ENCODE measurements at places on chromosomes 12 and 14.

DNA sequence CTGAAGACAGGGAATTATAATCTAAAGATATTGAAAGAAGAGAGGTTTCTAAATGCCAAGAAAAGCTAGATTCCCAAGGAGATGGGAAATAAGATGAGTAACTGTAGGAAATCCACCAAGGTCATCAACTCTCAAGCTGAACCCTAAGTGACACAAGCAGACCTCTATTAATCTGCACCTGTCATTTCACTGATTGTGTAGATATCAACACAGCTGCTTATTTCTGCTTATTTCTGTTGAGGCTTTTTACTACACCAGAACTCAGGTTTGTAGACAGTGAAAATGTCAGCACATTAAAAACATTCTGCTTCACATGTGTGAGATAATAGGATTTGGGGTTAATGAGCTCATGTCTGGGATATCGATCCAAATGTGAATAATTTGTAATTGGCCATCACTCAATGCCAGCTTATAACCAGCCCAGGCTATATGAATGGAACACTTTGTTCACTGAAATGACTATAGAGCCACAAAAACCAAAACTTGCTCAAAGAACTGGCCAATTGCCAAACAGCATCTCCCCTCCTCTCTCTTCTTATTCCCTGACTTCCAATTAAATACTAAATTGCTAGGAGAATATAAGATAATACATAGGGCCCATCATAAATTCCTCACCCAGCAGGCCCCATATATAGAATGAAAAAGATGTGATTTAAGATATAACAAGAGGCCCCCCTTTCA is 188.7 kb upstream of the ARID2 start:
- DNase-seq: no peak

DNA sequence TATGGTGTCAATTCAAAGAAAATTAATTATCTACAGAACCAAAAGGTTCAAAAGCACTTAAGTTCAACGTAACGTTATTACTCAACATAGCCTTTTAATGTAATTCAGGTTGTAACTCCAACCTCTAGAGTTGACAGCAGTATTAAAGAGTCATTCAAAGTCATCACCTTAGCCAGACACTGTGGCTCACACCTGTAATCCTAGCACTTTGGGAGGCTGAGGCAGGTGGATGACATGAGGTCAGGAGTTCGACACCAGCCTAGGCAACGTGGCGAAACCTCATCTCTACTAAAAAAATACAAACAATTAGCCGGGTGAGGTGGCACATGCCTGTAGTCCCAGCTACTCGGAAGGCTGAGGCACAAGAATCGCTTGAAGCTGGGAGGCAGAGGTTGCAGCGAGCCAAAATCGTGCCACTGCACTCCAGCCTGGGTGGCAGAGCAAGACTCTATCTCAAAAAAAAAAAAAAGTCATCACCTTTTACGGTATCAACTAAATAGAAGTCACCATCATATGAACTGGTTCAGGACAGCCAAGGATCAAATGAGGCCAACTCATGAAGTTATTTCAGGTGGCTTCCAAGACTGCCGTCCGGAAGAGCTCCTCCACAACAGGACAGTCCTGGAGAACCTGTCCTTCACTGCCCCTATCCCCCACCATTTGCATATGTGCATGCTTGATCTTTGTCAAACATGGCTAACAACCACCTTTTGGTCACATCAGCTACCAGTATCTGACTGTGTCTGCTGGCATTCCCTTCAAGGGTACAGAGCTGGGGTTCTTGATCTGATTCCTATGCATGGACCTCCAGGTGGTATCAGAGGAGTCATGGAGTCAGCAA is 4.2 kb downstream of the PPTC7 start:
- DNase-seq: no peak

- DNase-seq: no peak
Observed at GRCh38 chr14:92961567-92961855, 38.6 kb downstream of the CHGA start.

- DNase-seq: no peak
Observed at GRCh38 chr14:96501217-96501739, 904 bp upstream of the PAPOLA start.

DNA sequence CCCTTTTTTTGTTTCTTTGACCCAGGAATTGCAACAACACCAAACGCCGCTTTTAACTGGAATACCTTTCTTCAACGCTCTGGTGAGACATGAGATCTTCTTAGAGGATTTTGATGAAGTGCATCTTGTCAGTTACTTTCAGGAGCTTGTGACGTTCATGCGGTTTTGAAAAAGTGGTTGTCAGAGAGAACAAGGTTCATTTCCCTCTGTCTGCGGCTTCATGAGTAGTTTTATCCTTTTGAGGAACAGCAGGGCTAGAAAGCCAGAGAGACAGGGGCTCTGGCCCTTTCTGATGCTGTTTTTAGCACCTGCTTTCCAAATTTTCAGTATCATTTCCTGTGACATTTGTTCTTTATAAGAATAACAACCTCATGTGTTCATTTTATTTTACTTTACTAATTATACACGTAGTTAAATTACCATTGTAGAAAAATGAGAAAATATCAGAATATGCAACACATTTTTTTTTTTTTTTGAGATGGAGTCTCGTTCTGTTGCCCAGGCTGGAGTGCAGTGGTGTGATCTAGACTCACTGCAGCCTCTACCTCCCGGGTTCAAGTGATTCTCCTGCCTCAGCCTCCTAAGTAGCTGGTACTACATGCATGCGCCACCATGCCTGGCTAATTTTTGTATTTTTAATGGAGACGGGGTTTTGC is 61.8 kb downstream of the GLT1D1 start:
- DNase-seq: no peak

- no peak for DNase-seq
Observed at GRCh38 chr14:52902971-52903619, 47.8 kb downstream of the FERMT2 start.

DNA sequence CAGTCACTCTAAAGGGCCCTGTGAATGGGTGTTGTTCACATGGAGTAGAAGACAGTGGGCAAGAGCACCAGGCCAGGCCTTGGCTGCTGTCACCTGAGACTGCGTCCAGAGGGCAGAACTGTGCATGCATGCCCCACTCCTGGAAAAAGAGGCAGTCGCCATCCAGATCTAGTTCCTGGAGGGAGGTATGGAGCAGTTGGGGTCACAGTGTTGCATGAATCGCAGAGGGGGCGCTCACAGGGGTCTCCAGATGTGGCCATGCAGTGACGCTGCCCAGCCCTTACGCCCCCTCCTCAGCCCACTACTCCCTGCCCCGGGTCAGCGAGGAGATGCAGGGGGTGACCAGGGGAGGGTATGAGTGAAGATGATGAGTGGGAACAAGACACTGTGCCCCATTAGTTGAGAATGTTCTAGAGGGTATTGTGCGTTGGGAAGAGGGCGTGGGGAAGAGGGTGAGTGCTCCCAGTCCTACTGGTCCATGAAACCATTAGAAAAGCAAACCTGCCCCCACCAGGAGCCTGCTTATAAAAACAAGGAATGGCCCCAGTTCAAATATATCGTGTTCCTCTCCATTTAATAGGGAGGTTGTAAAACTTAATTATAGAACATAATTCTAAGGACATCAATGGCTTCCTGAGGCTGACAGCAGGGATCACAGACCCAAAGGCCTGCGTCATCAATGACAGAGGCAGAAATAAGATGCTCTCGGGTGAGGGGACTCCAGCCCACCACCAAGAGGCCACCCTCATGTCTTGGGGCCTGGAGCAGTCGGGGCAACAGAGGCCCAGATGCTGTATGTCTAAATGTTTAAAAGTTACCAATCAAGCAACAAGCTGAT is 32.2 kb upstream of the BCL7A start:
- no peak for DNase-seq

DNA sequence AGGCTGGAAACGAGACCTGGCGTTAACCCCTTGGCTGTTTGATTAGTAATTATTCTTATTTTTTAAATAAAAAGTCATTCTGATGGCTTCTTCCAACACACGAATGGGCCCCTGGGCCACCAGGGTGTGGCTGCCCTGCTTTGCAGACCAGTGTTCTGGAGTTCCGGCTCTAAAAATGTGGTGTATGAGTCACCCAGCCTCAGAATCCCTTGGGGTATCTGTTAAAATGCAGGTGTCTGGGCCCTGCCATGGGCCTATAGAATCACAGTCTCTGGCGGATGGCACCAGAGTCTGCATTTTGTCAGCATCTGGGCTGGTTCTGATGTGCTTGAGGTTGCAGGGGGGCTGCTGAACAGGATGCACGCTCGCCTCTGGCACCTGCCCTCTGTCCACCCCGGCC is 2.5 kb upstream of the PSMC1 start:
- no peak for DNase-seq

GRCh38 chr14:72844524-72844923 is 49.4 kb downstream of the DPF3 start:
- no peak for DNase-seq

DNA sequence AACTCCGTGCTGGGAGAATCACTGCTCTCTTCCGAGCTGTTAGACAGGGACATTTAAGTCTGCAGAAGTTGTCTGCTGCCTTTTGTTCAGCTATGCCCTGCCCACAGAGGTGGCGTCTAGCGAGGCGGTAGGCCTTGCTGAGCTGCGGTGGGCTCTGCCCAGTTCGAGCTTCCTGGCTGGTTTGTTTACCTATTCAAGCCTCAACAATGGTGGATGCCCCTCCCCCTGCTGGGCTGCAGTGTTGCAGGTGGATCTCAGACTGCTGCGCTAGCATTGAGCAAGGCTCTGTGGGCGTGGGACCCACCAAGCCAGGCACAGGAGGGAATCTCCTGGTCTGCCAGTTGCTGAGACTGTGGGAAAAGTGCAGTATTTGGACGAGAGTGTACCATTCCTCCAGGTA is 43.7 kb downstream of the GPR137C start:
- DNase-seq: no peak

GRCh38 chr12:96194971-96195844 is 1.0 kb downstream of the ELK3 start:
- DNase-seq: peak; percentile 80

- no peak for DNase-seq
Observed at GRCh38 chr14:35352274-35353233, 52.0 kb downstream of the NFKBIA start.

GRCh38 chr12:75308279-75308678 is 21.8 kb downstream of the CAPS2 start:
- DNase-seq: no peak

- no peak for DNase-seq
Observed at GRCh38 chr12:73632191-73632590, 905.4 kb upstream of the ATXN7L3B start.

- no peak for DNase-seq
Observed at GRCh38 chr14:80784820-80785219, 156.7 kb downstream of the CEP128 start.

- DNase-seq: no peak
Observed at GRCh38 chr12:18320036-18320617, 58.8 kb downstream of the PIK3C2G start.

- no peak for DNase-seq
Observed at GRCh38 chr12:80776706-80777105, 60.0 kb downstream of the MYF5 start.

GRCh38 chr12:27340971-27341370 is 8.3 kb downstream of the BMAL2 start:
- DNase-seq: no peak

GRCh38 chr14:88463318-88463717 is 77.9 kb downstream of the SPATA7 start:
- DNase-seq: no peak

- no peak for DNase-seq
Observed at GRCh38 chr12:114473717-114474116, 67.8 kb upstream of the TBX5 start.

DNA sequence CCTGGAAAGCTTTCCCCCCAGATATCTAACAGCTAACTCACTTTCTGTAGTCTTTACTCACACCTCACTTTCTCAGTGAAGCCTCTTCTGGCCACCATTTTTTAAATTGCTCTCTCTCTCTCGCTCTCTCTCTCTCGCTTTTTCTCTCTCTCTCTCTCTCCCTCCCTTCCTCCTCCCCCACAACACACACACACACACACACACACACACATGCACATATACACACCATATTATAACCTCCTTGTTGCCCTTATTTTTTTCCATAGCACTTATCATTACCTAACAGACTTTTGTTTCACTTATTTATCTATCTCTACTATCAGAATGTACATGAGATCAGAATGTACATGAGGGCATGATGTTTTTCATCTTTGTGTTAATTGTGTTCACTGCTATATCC is 156.8 kb downstream of the DUSP6 start:
- no peak for DNase-seq

DNA sequence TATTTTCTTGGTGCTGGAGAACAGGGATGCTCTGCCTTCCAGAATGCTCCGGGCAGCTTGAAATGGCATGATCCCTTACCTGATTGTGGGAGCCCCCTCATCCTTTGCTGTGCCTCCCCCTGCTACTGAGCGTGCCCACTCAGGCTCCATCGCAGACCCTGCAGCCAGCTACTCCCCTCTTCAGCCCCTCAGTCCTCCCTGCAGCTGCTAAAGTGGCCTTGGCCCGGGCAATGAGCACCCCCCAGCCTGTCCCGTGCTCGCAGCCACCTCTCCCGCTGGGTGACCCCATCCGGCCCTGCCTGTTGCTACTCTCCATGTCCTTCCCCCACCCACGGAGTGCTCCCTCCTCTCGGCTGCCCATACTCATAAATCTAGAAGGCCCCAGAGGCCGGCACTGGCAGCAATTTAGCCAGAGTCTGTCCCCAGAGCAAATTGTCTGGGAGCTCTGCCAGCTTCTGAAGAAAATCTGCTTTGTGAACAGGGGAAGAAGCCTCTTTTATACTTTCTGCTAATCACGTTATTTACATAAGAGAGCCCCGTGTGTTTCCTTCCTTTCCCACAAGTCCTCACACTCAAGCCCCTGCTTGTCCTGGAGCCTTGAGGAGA is 143.7 kb upstream of the FRMD6 start:
- no peak for DNase-seq

GRCh38 chr14:80260645-80261044 is 49.3 kb upstream of the DIO2 start:
- no peak for DNase-seq

DNA sequence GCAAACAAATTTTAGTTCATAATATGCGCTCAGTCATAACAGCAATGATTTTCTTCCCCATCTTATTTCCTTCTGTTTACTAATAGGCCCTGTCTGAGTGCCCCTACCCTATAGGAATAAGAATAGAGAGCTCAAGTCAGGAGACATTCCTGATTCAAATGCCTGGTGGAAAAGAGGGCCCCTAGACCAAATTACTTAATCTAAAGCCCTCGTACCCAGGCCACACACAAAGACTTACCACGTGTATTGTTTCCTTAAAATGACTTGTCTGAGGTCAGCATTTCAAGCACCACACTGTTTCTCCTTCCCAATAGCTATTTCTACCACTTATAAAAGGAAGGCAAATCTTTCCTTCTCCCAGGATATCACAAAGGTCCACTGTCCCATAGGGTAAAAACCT is 314.9 kb upstream of the TMTC1 start:
- DNase-seq: no peak

DNA sequence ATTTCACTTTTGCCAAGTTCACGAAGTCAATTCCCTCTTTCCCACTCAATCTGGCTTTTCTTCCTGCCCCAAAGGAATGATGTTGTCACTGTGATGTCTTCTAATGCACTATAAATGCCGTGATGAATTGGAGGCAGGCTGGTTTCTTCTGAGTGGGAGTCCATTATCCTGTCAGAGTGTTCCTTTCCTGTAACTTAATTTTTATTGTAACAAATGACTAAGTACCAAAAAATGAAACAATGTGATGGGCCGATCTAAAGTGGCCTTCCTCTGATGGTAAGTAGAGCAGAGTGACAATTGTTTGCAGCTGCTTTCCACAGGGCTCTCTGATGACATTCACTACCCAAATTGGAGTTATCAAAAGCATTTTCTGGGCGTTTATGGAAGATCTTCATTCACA is 22.2 kb downstream of the TMEM30B start:
- DNase-seq: no peak
